Stomach (tissue), 19 donors: ENCODE measurements at places on chromosomes 5 and 9. TPM values are rescaled to one million over a fixed set of nuclear protein-coding genes. Genes with fewer than 3 reads are reported as not detected.

DNA sequence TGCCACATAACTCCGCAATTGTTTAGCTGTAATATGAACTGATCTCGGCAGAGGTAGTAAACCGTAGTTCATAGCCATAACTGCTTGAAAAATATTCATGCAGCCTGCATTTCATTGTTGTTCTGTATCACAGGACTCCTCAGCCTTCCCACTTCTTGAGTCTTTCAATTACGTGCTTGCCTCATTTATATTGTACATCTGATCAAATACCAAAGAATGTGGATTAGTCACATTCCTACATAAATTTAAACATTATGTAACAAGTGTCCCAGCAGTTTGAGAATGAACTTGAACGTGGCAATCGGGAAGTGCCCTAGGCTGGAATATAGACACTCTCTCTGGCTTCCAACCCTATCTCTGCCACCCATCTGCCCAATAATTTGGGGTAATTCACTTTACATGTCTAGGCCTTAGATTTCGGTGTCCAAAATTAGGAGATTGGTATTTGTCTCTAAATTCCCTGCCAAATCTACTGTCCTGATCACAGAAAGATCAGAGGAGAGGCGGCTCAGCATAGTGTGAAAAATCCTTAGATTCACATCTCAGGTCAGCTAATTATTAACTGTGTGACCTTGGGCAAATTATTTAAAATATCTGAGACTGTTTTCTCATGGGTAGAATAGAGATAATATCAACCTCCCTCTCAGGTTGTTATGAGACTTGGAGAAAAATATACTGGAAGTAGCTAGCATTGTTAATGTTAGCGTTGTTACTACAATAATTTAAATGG, 215.1 kb upstream of the RFX3 start:
- DNase-seq: no peak

DNA sequence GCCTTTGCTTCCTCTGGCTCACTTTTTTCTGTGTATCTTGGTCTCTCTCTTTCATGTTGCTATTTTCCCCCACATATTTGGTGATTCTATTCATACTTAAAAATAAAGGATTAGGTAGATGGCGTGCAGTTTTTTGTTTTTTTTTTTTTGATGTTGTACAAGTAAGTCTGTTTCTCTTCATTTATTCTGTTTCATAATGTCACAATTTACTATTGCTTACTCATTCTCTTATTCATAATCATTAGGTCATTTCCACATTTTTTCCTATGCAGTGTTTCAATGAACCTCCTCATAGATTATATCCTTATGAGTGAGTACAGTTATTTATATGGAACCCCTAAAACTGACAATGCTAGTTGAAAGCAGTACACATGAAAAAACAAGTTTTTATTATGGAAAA, 136.3 kb downstream of the APBA1 start:
- DNase-seq: no peak

GRCh38 chr9:21543187-21543586, 61.1 kb upstream of the IFNE start:
- DNase-seq: peak; percentile 54

Gene AK8
- polyA plus RNA-seq: not detected

- DNase-seq: no peak
These were observed 53.4 kb downstream of the INIP start for GRCh38 chr9:112664531-112664930.

Gene C7
- polyA plus RNA-seq: 22.4 TPM

GRCh38 chr9:18798106-18798505, 234.9 kb downstream of the SAXO1 start:
- DNase-seq: no peak

Gene ZNG1E
- 43.8 TPM for polyA plus RNA-seq

DNA sequence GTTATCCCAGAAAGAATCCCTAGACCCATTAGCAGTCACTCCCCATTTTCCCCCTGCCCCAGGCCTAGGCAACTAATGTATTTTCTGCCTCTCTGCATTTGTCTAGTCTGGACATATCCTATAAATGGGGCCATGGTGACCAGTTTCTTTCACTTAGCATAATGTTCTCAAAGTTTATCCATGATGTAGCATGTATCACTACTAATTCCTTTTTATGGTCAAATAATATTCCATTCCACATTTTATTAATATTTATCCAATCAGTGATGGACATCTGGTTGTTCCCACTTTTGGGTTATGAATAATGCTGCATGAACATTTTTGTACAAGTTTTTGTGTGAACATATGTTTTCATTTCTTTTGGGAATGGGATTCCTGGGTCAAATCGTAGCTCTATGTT, 1.5 kb downstream of the FCHO2 start:
- DNase-seq: no peak

GRCh38 chr5:116658141-116658540, 83.5 kb upstream of the SEMA6A start:
- no peak for DNase-seq

Gene GPX8
- 4.3 TPM for polyA plus RNA-seq

DNA sequence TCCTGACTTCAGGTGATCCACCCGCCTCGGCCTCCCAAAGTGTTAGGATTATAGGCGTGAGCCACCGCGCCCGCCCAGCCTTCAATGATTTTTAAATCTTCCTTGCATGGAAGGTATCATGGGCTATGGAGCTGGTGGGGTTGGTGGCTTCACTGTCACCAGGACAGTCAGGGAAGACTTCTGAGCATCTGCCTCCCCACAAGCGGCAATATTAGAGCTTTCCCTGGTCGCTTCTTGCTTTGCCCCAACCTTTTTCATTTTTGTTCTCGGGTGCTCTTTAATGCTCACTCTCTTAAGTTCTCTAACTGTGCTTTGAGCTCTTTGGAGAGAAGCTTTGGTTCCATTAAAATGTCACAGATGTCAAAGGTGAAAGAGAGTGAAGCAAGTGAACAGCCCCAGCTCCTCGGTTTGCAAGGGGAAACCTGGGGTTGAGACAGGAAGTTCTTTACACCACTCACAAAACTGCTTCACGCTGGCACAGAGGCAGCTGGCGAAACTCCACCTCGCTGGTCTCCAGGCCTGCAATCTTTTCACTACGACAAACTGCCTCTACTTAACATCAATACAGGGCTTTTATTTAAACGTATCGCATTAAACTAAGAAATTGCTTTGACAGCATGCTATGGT, 142.5 kb upstream of the RETREG1 start:
- DNase-seq: peak; percentile 70

Gene OMD
- polyA plus RNA-seq: 2.2 TPM
